Foreskin fibroblast (primary cell): ENCODE measurements at places on chromosomes 11 and 22.

DNA sequence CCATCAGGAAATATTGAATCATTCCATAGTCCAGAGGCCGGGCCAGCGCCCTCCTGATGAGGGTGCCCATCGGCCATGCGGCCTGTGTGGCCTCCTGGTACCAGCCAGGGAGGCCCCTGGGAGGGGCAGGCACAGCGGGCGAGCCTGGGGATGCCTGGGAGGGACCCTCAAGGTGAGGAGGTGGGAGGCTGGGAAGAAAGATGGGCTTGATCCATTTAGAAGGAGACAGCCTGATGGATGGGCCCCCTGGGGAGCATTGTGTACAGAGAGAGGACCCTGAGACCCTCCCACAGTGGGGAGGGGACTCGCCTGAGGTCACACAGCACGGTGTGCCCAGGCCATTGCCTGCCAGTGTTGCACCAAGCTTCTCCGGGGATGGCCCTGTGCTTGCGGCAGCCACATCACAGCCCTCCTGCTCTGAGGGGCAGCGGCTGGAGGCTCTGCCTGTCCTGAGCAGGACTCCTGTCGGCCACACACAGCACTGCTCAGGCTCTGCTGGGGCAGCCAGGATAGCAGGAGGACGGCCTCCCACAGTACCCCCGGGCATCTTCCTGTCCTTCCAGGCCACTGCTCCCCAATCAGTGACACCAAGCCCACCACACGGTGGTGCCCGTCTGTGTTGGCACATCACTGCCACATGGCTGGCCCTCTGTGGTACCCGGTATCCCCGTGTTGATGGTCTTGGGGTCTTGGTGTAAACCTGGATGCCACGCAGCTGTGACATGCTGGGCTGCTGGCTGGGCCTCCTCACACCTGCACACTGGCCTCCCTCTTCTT, 290.0 kb downstream of the TBC1D22A start:
- no peak for DNase-seq

DNA sequence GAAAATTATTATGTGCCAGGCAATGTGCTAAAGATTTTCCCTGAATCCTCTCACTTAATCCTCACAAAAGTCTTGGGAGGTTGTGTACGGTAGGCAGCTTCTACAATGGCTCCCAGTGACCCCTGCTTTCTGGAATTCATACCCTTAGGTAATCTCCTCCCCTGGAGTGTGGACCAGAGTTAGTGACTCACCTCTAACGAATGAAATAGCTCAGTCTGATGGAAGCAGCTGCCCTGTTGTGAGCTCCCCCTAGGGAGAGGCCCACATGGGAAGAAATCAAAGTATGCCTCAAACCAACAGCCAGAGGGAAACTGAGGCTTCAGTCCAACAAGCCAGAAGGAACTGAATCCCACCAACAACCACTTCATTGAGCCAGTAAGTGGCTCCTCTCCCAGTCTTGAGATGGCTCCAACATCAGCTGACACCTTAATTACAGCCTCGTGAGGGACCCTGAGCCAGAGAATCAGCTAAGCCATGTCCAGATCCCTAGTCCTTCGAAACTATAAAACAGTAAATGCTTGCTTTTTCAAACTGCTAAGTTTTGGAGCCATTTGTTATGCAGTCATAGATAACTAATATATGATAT, 98.9 kb upstream of the ISX start:
- DNase-seq, result no peak

DNA sequence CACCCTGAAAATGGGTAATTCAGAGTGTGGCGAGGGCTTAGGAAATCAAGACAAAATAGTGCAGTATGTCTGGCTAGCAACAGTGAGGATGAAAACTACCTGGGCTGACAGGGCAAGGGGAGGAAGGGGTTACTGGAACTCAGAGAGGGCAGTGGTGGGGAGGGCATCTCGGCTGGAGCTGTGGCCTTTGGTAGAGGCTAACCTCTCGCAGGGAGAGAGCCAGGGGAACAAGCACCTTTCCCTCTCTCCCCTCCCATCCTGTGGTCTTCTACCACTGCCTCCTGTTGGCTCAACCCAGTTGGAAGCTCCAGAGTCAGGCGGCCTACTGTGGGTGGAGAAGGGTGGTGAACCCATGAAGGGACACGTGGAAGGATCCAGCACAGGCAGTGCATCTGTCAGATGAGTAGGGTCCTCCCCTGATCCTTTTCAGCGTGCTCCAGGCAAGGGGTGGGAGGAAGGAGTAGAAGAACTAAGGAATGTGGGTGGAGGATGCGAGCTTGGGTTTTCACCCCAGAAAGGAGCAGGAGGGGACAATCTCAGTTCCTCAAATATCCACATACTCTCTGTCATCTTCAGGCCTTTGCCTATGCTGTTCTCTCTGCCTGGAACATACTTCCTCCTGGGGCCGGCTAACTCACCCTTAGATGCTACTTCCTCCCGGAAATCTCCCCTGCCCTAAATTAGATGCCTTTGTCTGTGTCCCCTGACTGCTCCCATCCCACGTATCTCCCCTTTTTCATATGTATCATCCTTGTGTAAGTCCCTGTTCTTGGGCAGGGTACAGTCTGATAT, 6.2 kb upstream of the KCNE3 start:
- no peak for DNase-seq

- DNase-seq, result no peak
Observed at GRCh38 chr22:40055143-40055883, 60.6 kb downstream of the FAM83F start.

GRCh38 chr11:36399236-36399635, 103.1 kb downstream of the PRR5L start:
- DNase-seq, result no peak

- no peak for DNase-seq
Observed at GRCh38 chr11:62851807-62852522, 12.6 kb upstream of the WDR74 start.
